ENCODE measurements at places on chromosomes 16 and 17.
A peak's percentile ranks its signal among the peaks of the same experiment; 100 is the strongest.

DNA sequence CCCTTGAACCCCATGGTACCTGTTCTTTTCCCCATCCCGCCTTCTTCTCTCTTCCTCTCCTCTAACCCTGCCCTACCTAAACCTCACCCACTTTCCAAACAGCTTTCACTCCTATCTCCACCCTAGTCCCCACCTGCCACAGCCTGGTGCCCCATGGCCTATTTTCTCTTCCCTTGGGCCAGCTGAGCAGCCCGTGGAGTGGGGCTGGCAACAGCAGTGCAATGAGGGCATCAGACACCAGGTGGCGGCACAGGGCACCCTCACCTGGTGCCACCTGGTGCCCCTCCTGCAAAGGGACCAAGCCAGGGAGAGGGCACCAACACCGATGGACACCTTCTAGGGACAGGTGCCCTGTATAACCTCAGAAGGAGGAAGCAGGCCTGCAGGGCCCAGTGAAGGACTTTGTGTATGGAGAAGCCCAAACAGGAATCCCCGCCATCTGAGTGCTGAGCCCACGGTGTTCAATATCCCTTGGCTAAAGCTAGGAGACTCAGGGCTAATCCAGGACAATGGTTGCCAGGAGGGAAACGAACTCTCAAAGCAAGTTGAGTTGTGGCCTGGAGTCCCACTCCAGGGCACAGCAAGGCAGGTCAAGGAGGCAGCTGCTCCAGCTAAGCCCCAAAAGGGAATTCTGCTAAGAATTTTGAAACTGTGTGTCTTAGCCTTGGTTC is 4.0 kb upstream of the ABCC3 start:
- DNase-seq, result peak; percentile 13

DNA sequence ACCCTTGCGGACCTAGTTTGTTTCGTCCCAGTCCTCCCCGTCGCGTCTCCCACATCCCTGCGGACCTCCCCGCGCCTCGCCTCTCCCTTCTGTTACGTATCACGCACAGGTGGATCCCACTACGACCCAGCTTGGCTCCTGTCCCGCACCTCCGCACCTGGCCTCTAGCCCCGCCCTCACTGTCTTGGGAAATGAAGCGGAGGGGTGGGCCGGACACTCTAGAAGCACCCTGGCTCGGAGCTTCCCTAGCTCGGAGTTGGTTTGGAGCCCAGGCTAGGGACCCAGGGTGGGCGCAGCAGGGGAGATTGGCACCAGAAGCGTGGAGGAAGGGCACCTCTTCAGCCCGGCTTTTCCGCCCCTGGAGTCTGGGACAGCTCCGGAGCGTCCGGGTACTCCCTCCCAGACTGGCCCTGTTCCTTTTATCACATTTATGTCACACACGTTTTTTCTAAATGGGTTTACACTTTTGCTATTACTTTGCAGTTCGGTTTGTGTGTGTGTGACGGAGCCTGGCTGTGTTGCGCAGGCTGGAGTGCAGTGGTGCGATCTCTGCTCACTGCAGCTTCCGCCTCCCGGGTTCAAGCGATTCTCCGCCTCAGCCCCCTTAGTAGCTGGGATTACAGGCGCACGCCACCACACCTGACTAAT is 1.4 kb upstream of the CEMP1 start:
- DNase-seq, result no peak

DNA sequence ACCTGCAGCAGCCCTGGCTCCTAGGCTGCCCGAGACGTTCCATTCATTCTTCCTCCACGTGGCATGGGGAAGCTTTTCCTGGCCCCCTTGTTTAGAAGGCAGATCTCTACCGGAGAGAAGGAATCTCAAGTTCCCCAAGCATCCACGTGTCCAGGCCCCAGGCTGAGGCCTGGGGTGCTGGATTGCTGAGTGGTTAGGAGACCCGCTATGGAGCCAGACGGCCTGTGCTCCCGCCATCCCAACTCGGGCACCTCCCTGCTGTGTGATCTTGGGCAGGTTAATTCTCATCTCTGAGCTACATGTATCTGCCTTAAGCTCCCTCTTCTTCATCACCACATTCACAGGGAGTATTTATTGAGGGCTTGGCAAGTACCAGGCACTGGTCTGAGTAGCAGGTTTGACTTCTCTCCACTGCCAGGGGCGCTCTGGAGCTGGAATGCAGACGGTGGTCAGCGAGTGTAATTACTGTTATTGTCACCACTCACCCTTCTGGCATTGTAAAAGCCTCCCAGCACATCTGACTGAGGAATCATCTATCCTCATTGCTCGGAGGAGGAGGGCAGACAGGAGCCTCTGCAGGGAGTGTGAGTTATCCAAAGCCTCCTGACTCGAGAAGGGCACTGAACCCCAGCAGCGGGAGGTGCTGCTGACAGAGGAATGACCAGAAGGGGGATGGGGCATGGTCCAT is 1.1 kb upstream of the ADGRG1 start:
- DNase-seq, result no peak

DNA sequence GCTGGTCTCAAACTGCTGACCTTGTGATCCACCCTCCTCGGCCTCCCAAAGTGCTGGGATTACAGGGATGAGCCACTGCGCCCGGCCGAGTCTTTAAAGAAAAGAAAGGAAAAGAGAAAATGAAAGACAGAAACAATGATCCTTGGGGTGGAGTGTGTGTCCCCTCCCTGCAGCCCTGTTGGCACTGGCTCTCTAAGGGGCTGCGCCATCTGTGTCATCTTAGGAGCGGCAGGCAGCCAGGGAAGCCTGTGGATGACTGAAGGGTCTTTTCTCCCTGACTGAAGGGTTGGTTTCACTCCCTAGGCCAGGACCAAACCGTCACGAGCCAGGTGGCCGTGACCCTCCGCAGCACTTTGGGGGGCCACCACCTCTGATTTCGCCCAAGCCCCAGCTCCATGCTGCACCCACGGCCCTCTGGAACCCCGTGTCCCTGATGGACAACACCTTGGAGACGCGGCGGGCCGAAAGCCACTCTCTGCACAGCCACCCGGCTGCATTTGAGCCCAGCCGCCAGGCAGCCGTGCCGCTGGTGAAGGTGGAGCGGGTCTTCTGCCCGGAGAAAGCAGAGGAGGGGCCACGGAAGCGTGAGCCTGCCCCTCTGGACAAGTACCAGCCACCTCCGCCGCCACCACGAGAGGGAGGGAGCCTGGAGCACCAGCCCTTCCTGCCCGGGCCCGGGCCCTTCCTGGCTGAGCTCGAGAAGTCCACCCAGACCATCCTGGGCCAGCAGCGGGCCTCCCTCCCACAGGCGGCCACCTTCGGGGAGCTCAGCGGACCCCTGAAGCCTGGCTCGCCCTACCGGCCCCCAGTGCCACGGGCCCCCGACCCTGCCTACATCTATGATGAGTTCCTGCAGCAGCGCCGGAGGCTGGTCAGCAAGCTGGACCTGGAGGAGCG is 27.7 kb downstream of the GINS2 start:
- DNase-seq, result no peak

DNA sequence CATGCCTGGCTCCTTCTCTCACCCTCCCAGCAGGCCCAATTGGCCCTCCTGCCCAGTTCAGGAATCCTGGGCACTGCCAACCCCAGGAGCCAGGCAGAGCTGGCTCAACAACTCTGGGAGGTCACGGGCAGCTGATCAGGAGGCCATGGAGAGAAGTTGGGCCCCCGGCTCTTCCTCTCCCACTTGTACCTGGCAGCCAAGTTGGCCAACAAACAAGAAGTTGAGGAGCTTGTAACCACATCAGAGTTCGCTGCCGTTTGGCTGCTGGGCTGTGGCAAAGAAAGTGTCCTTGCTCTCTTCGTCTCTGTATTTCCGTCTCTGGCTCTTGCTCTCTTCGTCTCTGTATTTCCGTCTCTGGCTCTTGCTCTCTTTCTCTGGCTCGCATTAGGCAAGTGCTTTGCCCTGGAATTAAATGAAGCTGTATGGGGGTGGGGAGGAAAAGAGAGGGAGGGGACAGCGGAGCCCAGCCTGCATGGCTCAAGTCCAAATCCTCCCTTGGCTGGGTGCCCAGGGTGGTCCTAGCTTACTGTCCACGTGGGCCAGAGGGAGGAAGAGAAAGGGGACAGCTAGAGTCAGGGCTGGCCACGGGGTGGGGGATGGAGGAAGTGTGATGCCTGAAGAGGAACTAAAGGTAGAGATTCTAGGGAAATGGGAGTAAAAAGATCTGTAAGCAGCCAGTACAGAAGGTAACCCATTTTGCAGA is 7.8 kb upstream of the TMEM132E start:
- DNase-seq, result no peak

DNA sequence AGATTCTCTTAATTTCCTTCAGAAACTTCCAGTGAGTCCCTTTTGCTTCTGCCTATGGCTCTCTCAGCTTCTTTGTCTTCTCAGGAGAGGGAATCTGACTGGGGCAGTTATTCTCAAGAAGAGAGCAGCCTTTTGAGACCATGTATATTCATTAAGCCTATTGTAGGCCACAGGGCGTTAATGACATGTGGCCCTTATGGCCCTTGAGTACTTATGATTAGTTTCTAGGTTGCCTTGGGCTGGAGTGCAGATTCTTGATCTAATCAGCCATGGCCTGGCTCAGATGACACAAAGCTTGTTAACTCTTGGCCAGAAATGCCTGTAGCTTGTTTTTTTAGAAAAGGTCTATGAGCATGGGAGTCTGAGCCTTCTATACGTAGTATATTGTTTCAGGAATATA is 17.4 kb downstream of the MFSD11 start:
- DNase-seq, result no peak

GRCh38 chr16:31471241-31471874 is 594 bp upstream of the TGFB1I1 start:
- no peak for DNase-seq

- DNase-seq, result no peak
Measured at GRCh38 chr17:75176625-75177024, 6.1 kb downstream of the SUMO2 start.

DNA sequence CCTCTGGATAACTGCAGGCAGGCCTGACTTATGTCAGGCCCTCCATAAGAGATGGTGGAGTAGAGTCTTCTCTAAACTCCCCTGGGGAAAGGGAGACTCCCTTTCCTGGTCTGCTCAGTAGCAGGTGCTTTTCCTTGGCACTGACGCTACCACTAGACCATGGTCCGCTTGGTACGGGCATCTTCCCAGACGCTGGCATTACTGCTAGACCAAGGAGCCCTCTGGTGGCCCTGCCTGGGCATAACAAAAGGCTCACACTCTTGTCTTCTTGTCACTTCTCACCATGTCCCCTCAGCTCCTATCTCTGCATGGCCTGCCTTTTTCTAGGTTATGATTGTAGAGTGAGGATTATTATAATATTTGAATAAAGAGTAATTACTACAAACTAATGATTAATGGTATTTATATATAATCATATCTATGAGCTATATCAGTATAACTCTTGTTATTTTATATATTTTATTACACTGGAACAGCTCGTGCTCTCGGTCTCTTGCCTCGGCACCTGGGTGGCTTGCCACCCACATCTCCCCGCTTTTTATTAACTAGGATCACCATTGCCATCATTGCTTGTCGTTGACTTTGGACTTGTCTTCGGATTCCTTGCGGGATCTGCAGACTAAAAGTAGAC is 59.8 kb upstream of the ARL4D start:
- DNase-seq, result no peak

- DNase-seq, result no peak
Measured at GRCh38 chr17:69560987-69561441, 146.5 kb downstream of the MAP2K6 start.

- DNase-seq, result no peak
Measured at GRCh38 chr17:40490289-40490853, 11.1 kb downstream of the TNS4 start.

- DNase-seq, result no peak
Measured at GRCh38 chr16:24984903-24985675, 30.1 kb downstream of the ARHGAP17 start.

DNA sequence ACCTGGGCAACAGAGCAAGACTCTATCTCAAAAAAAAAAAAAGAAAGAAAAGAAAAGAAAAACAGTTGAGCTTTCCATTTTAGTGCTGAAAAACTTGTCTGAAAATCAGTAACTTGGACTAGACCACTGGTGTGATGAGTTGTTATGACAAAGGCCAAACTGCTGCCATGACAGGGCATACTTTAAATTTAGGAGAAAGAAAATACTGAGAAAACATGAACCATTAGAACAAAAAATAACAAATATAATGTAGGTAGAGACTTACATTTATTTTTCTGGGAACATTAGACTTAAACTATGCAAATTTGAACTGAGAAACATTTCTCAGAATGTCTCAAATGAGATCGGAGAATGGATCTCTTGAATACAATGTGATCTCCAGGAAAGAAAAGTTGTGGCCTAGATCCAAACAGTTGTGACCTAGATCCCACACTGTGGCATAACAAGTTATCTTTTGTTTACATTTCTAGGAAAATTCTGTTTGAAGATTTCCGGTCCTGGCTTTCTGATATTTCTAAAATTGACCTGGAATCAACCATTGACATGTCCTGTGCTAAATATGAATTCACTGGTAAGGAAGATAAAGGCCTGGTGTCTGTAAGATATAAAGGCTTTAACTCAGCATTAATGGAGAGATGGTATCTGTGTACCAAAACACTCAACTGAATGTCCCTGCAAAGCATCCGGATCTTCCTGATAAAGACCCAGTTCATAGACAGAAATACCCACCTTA is 10.9 kb downstream of the OGFOD1 start:
- no peak for DNase-seq

DNA sequence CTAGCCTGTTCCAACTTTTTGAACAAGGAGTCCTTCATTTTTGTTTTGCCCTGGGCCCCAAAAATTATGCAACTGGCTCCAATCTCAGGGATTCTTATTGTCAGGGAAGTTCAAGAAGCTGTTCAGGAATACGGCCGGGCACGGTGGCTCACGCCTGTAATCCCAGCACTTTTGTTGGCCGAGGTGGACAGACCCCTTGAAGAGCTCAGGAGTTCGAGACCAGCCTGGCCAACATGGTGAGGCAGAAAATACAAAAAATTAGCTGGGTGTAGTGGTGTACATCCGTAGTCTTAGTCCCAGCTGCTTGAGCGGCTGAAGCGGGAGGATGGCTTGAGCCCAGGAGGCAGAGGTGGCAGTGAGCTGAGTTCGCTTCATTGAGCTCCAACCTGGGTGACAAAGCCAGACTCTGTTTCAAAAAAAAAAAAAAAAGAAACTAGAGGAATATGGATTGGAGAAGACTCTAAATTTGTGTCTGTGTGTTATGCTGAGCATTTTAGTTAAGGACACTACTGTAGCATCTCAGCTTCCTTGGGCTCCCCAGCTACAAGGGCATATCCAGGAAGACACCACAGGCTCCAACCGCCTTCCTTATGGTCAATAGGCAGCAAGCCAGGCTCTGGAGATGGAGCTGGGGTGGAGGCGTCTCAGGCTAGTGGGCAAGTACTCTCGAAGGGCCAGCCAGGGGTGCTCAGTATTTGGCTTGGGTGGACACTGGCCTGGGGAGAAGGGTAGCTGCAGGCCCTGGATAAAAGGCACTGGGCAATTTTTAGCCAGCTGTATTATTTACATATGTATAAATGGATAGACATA is 56.8 kb upstream of the CREBBP start:
- no peak for DNase-seq
